ENCODE measurements at places on chromosomes 11 and 22. TPM values are rescaled to one million over a fixed set of nuclear protein-coding genes. Genes with fewer than 3 reads are reported as not detected.

The NECTIN1 gene
- 14.6 TPM for total RNA-seq

The PRG3 gene
- not detected for total RNA-seq

The BSX gene
- total RNA-seq = not detected

The PRR33 gene
- total RNA-seq = not detected

DNA sequence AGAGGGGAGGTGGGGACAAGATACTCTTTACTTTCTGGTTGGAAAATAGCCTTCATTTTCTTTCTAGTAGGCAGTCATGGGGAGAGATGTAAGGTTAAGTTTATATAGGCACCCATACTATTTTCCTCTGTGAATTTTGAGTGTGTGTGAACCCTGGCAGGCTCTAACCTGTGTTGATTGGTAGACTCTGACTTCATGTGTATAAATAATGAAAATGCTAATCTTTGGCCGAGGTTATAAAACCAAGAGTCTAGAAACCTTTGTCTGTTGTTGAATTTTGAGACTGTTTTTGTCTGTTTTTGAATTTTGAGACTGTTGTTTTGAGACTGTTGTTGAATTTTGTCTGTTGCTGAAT lies 14.0 kb downstream of the TRIM44 start:
- H3K27me3 ChIP-seq = no peaks in the 10 kb centered on the region
- no peak overlapping the region for H3K27ac ChIP-seq
- peaks cover 8% of the 10 kb centered on the region for H3K4me1 ChIP-seq
- no peaks in the 10 kb centered on the region for H3K36me3 ChIP-seq

DNA sequence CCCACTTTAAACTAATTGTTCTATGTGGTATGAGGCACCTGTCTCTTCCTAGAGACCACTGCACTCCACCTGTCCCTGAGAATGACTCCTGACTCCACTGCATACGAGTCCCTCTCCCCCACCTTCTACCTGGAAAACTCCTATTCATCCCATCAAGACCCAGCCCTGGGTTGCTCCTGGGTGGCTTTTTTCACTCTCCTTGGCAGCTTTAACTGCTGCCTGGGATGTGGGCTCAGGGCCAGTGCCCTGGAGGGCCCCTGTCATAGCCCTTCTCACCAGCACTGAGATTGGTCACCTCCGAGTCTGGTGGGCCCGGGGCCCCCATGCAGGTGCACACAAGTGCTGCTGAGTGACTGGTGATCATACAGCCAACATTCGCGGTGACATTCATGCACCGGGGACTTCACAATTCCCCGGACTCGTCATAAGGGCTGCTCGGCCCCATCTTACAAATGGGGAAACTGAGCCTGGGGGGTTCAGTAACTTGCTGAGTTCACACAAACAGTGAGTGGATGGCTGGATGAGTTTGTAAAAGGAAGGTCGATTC lies 25.9 kb upstream of the TOLLIP start:
- 0 out of 2 replicates have a peak, but pooled peaks cover 2% of the 10 kb centered on the region for H3K27me3 ChIP-seq
- no peak for DNase-seq
- H3K4me3 ChIP-seq = peak overlapping the region; percentile 43
- H3K27ac ChIP-seq = peak overlapping the region; percentile 63

DNA sequence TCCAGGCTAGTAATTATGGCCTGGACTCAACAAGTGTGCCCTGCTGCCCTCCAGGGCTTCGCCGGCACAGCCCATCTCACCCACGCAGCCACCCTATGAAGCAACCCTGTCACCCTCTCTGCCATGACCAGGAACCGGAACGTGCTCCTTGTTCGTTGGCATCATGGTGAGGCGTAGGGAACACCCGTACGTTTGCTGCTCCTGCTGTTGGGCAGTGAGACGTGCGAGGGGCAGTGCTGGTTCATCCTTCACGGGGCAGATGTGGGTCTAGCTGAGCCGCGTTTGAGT lies 20.7 kb downstream of the NADSYN1 start:
- DNase-seq = no peak
- H3K27me3 ChIP-seq = no peaks in the 10 kb centered on the region
- no peaks in the 10 kb centered on the region for H3K4me1 ChIP-seq
- no peak overlapping the region for H3K27ac ChIP-seq
- H3K36me3 ChIP-seq = peaks cover 2% of the 10 kb centered on the region

DNA sequence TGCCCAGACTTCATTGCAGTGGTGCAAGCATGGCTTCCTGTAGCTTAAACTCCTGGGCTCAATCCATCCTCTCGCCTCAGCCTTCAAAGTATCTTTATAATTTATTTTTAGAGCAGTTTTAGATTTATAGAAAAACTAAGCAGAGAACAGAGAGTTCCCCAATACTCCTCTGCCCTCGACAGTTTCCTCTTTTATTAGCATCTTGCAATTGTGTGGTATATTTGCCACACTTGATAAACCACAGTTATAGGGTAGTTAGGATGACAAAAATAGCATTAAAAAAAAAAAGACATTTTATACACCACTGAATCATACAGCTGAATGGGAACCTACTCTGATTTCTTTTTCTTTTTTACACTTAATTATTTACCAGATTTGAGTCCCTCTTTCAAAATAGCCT lies 31.2 kb downstream of the MS4A2 start:
- H3K27me3 ChIP-seq = no peaks in the 10 kb centered on the region
- DNase-seq = no peak
- no peak overlapping the region for H3K4me3 ChIP-seq
- H3K36me3 ChIP-seq = no peaks in the 10 kb centered on the region

- H3K4me1 ChIP-seq = peaks cover 8% of the 10 kb centered on the region
- peak overlapping the region; percentile 29 for H3K27ac ChIP-seq
- no peak overlapping the region for H3K4me3 ChIP-seq
- H3K27me3 ChIP-seq = no peaks in the 10 kb centered on the region
- no peaks in the 10 kb centered on the region for H3K36me3 ChIP-seq
- DNase-seq = no peak
Measured at GRCh38 chr22:24950272-24950902, 2.1 kb upstream of the KIAA1671 start.

DNA sequence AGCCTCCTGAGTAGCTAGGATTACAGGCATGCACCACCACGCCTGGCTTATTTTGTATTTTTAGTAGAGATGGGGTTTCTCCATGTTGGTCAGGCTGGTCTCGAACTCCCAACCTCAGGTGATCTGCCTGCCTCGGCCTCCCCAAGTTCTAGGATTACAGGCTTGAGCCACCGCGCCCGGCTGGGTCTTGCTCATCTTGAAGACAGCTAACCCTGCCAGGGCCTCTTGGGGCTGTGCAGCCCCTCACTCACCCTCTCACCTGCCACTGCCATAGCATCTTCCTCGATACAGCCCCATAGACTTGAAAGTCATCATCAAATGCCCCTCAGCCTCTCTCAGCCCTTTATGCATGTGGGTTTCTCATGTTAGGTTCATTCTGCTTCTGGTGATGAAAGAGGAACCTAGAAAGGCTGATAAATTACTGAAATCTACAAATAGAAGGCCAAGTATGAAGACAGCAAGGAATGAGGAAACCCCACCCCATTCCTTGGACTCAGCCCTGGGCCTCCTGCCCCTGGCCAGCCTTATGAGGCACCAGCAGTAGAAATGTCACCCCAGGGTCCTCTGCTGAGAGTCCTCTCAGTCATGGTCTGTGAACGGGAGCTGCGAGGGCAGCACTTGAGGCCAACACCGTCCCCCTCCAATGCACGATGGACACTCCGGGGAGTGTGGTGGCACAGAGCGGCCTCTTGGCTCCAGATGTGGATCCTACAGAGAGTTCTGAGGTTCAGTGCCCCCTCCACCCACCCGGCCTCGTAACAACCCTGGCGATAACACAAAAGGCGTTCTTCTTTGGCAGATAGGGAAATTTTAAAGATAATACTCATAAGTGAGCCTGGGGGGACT lies 24.8 kb downstream of the SCGB1A1 start:
- H3K4me1 ChIP-seq = peaks cover 41% of the 10 kb centered on the region
- no peaks in the 10 kb centered on the region for H3K36me3 ChIP-seq
- H3K27me3 ChIP-seq = no peaks in the 10 kb centered on the region
- no peak overlapping the region for H3K4me3 ChIP-seq

DNA sequence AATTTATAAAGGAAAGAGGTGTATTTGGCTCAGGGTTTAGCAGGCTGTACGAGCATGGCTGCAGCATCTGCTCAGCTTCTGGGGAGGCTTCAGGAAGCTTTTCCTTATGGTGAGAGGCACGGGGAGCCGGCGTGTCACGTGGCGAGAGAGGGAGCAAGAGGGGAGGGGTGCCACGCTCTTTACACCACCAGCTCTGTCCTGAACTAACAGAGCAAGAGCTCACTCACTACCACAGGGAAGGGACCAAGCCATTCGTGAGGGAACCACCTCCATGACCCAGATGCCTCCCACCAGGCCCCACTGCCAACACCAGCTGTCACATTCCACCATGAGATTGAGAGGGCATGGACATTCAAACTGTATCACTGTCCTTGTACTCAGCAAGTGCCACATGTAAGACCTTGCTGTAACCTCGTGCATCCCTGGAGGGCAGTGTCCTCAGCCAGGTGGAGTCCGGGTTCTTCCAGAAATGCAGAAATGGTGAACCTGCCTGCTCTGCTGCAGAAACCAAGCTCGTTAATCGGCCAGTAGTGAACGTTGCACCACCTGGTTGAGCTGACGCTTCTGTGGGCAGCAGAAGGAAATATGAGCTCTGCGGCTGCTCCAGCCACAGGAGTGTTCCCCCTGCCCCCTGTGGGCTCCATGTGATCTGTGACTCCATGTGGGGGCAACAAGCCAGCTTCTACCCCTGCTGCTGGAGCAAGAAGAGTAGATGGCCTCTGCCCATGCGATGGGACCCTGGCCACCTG lies 368.6 kb downstream of the TBC1D22A start:
- H3K27ac ChIP-seq = no peak overlapping the region
- H3K27me3 ChIP-seq = no peaks in the 10 kb centered on the region
- no peaks in the 10 kb centered on the region for H3K4me1 ChIP-seq
- H3K36me3 ChIP-seq = no peaks in the 10 kb centered on the region
- H3K4me3 ChIP-seq = no peak overlapping the region

GRCh38 chr11:74084796-74085541 lies 76.1 kb upstream of the UCP3 start:
- no peaks in the 10 kb centered on the region for H3K4me1 ChIP-seq
- no peak overlapping the region for H3K4me3 ChIP-seq
- no peaks in the 10 kb centered on the region for H3K27me3 ChIP-seq
- DNase-seq = no peak

GRCh38 chr11:20712912-20713311 lies 43.5 kb downstream of the NELL1 start:
- no peak overlapping the region for H3K27ac ChIP-seq
- no peak overlapping the region for H3K4me3 ChIP-seq
- no peaks in the 10 kb centered on the region for H3K4me1 ChIP-seq
- H3K36me3 ChIP-seq = no peaks in the 10 kb centered on the region
- DNase-seq = no peak

GRCh38 chr22:37180531-37181231 lies 7.4 kb downstream of the C1QTNF6 start:
- H3K4me3 ChIP-seq = no peak overlapping the region
- H3K4me1 ChIP-seq = peaks cover 24% of the 10 kb centered on the region
- no peak overlapping the region for H3K27ac ChIP-seq
- no peaks in the 10 kb centered on the region for H3K27me3 ChIP-seq
- DNase-seq = no peak

GRCh38 chr11:78202733-78203167 lies 14.0 kb downstream of the USP35 start:
- no peaks in the 10 kb centered on the region for H3K4me1 ChIP-seq
- no peak overlapping the region for H3K4me3 ChIP-seq
- H3K27me3 ChIP-seq = no peaks in the 10 kb centered on the region
- no peaks in the 10 kb centered on the region for H3K36me3 ChIP-seq
- H3K27ac ChIP-seq = no peak overlapping the region
- DNase-seq = no peak

DNA sequence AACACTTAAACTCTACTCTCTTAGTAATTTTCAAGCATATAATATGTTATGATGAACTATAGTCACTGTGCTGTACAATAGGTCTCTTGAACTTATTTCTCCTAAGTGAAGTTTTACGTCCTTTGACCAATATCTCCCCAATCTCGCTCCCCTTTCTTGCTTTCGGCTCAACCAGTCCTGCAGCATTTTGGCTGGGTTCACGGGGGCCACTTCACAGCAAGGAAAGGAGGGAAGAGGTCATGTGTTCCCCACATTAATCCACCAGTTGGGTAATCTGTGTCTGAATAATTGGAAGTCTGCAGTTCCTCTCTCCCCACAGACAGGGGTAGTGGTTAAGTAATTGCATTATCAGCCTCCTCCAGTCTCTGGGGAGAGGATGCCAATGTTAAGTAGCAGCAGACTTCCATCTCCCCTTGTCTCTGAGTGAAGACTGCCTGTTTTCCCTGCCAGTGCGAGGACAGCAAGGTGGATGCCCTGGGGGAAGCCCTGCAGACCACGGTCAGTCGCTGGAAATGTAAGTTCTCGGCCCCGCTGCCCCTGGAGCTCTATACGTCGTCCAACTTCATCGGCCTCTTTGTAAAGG lies 59.2 kb upstream of the CRTAM start:
- H3K36me3 ChIP-seq = no peaks in the 10 kb centered on the region
- no peaks in the 10 kb centered on the region for H3K27me3 ChIP-seq
- H3K4me3 ChIP-seq = no peak overlapping the region
- DNase-seq = no peak
- H3K4me1 ChIP-seq = no peaks in the 10 kb centered on the region

- no peak for DNase-seq
- H3K27me3 ChIP-seq = no peaks in the 10 kb centered on the region
- no peaks in the 10 kb centered on the region for H3K36me3 ChIP-seq
- peaks cover 15% of the 10 kb centered on the region for H3K4me1 ChIP-seq
Measured at GRCh38 chr11:73271936-73272679, at the start of gene P2RY6. Gene P2RY6 (plus strand): TSS chr11:73272338. CDS start chr11:73296519, 24,181 bp downstream.
